ENCODE measurements at places on chromosomes 6 and 20.

DNA sequence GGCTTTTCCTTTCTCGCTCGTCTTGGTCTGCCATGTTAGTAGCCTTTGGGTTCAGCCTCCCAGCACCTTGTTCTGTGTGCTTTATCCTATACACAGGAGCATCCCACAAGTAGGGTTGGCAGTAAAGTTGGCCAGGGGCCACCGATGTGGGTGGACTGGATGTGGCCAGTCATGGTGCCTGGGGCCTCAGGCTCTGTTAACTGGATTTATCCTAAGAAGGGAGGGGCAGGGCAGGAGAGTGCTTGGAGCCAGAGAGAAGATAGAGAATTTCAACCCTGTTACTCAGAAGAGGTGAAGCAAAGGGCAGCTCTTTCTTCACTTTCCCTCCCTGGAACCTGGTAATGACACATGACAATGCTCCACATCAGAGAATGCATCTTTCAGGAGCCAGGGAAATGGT, 14.1 kb upstream of the SIRPB2 start:
- DNase-seq, result no peak

- DNase-seq, result no peak
These were observed 7.9 kb upstream of the SLC2A10 start for GRCh38 chr20:46701556-46701955.

DNA sequence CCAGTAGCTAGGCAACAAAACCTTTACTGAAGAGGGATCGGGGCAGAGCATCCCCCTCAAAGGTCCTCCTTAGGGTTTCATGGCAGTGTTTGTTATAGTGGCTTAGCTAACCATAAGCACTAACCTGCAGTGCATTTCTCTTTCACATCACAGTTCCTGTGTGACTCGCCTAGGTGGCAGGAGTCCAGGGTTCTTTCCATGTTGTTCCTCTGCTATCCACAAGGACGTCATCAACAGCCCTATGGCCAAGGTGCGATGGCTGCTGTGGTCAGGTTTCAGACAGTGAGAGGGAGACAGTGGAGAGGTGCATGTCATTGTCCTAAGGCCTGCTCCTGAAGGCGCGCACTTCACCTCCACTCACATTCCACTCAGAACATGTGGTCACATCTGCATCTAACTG, 38.8 kb upstream of the FOXA2 start:
- no peak for DNase-seq

DNA sequence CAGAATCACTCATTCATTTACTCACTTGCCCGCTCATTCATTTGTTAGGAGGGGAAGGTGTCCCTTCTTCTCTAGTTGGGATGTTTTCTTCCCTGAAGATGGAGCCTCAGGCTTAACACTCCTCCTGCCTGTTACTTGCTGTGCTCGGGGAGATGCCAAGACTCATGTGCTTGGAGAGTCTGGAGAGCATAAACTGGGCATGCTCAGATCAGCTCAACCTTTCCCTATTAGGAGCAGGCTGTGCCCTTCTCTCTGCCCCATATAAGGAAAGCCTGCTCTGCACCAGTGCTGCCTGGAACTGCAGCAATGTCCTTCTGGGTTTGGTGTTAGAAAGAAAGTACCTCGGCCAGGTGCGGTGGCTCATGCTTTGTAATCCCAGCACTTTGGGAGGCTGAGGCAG, 18.0 kb upstream of the UBE2V1 start:
- no peak for DNase-seq

GRCh38 chr6:38570750-38571149, 69.0 kb downstream of the BTBD9 start:
- no peak for DNase-seq
